Activated CD8-positive, alpha-beta memory T cell treated with anti-CD3 and anti-CD28 coated beads for 24 hours (primary cell): ENCODE measurements at places on chromosomes 1 and 21.
A peak's percentile ranks its signal among the peaks of the same experiment; 100 is the strongest.

GRCh38 chr1:52634111-52634510 is 1.1 kb downstream of the SHISAL2A start:
- DNase-seq: peak; percentile 70

DNA sequence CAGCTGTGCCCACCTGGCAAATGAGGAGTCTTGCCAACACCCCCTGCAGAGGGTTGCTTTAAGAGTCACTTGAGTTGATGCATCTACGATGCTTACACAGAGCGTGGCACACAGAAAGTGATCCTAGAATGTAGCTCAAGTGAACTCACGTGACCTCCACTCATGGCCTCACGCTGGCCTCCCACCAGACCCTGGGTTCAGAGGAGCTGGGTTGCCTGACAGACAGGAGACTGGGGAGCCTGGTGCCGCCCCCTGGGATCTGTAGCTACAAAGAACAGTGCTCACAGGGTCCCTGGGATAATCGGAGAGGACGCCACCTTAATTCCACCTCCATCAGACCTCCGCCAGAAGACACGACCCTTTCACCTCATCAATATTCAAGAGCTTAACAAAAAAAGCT is 81.4 kb upstream of the CASZ1 start:
- DNase-seq: no peak

DNA sequence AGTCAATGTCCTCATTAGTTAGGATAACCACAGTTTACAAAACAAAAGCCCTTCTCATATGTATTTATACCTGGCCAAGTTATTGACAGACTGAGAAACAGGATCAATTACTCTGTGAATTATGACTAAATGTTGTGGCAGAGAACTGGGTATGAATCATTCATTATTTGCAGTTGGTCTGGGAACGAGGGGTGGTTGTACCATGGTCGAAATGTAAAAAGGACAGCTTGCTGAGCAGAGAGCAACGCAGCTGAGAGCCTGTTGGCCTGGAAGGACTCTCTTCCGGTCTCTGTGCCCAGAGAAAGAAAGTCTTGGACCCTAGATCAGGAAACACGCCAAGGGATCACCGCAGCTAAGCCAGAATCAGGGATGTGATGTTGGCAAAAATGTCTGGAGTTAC is 169.6 kb downstream of the DISC1 start:
- DNase-seq: no peak

DNA sequence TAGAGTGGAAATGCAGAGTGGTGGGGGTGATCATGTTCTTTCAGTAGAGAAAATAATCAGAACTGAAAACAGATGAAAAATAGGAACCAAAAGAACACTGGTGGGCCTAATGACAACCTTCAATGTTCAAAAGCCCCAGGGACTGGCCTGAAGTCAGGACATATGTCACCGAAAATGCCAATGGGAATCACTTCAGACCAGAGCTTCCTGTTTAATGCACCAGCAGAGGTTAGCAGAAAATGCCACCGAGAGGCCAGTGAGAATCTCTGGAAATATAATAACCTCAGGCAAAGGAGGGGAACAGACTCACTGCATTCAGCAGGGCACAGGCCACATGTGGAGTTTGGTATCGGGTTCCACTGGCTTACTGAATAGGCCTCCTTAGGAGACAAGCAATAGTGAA is 15.9 kb upstream of the CD58 start:
- peak; percentile 26 for DNase-seq

DNA sequence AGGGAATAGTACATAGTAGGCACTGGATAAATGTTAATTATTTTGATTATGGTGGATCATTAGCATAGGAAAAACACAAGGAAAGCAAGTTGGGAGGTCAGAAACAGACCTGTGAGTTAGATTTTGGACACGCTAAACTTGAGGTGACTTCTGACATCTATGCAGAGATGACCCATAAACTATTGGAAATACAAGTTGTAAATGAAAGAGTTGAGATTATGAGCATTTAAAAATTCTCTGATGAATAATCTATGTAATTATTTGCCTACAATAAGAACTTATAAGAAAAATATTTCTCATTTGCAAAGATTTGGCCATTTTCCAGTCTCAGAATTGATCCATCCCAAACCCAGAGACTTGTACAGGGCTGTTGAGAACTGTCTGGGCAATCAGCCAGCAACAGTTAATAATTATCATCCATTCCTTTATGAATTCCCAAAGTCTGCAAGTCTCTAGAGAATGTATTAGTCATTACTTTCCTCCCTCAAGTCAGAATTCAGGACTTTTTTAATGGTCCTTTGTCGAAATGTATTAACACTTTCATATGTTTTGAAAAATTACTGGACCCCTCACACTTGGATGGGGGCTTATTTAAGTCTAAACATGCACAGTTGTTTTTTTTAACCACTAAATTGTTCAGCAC is 19.4 kb upstream of the SLAMF6 start:
- no peak for DNase-seq
